ENCODE measurements at places on chromosomes 7 and 10. TPM values are rescaled to one million over a fixed set of nuclear protein-coding genes. Genes with fewer than 3 reads are reported as not detected.

GRCh38 chr10:16832351-16833080 lies 15.3 kb upstream of the RSU1 start:
- peak; percentile 90 for DNase-seq

DNA sequence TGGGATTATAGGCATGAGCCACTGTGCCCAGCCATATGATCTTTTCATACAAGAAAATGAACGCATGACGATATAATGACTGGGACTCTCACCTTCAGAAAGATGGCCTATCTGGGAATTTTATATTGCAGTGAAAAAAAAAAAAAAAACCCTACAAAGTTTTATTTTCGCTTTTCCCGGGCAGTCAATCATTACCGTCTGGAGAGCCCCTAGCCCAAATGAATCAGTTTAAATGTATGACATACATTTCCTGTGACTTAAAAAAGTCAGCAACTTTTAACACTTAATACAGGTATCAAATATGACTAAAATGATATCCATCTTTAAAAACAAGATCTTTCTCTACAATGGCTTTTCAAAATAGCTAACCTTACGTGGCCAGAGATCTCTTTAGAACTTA lies 48.2 kb upstream of the NMT2 start:
- no peak for DNase-seq

The KNDC1 gene
- total RNA-seq: not detected

The IL2RA gene
- not detected for total RNA-seq

The MRLN gene
- total RNA-seq: not detected
